Stimulated activated CD4-positive, alpha-beta T cell treated with anti-CD3 and anti-CD28 coated beads, Interleukin-2, amount 100 ng/mL, for 24 hours (primary cell): ENCODE measurements at places on chromosomes 2 and 18.

DNA sequence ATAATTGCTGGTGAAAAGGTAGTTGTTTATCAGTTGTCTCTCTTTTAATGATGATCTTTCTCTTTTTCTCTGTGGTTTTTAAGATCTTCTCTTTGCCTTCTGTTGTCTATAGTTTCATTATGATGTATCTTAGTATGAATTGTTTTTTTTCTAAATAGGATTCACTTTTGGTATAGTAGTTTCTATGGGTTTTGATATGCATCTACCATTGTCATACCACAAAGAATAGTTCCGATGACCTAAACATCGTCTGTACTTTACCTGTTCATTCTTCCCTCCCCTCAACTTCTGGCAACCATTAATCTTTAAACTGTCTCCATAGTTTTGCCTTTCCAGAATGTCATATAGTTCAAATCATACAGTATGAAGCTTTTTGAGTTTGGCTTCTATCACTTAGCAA, 19.6 kb downstream of the RDH14 start:
- no peak for DNase-seq

DNA sequence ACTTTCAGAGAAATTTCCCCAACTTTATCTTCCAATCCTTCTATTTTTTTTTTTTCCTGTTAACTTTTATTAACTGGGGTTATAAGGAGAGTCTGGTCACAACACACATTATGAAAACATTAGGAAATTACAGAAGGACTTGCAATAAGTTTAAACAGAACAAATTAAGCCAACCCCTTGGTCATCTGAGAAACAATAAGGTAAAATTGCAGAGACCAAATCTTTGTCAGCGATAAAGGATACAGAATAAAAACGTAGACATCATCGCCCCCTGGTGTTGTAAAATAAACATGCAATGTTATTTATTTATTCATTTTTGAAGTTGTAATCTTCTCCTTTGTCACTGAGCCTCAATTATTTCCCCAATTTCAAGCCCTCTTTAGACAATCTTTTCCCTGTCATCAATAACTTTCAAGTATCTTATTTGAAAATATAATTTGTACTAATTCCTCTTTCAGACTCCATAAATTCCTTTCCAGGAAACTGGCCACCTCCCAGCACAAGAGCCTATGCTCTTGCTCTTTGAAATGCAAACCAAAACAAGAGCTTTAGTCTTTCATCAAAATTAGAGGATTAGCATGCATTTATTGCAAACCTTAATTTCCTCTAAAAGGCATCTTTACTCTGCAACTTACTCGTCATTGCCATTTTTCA, 19.5 kb downstream of the G6PC2 start:
- no peak for DNase-seq

- no peak for DNase-seq
Observed at GRCh38 chr18:79485788-79486355, 90.1 kb downstream of the NFATC1 start.

GRCh38 chr18:40096675-40097074, 1858.4 kb upstream of the PIK3C3 start:
- DNase-seq: no peak

- no peak for DNase-seq
Observed at GRCh38 chr2:219713110-219713509, 85.7 kb downstream of the SLC4A3 start.

GRCh38 chr2:205975082-205975949, 110.7 kb downstream of the INO80D start:
- no peak for DNase-seq

DNA sequence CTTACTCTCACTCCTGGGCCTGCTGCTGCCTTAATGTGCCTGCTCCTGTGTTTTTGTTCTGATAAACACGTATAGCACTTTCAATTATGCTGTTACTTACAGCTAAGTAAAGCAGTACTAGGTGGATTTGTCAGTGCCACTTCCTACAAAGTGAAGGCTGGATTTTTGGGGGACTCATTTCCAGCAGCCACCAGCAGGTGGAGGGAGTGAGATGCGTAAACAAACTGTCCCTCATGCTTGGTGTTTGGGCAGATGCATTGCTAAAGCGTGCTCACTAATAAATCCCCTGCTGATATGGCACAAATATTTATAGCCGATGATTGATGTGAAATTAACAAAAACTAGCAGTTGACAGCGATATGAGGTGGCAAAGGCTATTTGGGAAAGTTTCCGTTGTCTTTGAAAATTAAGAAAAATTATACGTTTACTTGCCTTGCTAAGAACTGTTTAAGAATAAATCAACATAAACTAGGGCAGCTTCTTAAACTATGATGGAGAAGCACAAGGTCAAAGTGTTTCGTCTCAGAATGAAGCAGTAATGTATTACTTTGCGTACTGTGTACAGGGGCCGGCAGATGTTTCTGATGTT, 101.7 kb downstream of the AGAP1 start:
- peak; percentile 55 for DNase-seq

GRCh38 chr2:20818820-20819219, 4.1 kb downstream of the LDAH start:
- no peak for DNase-seq

DNA sequence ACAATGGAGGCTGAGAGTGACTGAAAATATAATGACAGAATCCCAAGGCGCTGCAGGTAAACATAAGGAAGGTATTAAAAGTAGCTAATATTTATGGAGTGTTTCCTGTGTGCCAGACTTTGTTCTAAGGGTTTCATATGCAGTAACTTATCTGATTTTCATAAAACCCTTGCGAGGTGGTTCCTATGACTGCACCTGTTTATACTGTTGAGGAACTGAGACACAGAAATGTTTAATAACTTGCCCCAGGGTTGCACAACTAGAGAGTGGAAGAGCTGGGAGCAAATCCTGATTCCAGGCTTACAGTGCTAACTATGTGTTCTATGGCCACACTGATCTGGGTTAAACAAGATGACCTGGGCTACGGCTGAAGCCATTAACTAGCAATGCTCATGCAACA, 2.4 kb downstream of the SP110 start:
- DNase-seq: no peak

DNA sequence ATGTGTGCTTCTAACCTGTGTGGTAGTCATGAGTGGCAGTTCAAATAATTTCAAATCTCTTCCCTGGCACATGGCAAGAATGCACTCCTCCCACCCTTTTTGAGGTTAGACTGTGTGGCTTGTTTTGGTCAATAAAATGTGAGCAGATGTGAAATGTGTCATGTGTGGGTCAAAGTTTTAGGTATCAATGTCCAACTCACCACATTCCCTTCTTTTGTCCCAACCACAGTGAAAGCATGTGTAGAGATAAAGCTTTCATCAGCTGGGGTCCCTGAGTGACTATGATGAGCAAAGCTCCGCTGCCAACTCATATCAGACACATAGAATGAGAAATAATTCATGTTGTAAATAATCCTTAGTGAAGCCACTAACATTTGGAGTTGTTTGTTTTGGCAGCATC, 118.2 kb downstream of the PAX3 start:
- DNase-seq: no peak

DNA sequence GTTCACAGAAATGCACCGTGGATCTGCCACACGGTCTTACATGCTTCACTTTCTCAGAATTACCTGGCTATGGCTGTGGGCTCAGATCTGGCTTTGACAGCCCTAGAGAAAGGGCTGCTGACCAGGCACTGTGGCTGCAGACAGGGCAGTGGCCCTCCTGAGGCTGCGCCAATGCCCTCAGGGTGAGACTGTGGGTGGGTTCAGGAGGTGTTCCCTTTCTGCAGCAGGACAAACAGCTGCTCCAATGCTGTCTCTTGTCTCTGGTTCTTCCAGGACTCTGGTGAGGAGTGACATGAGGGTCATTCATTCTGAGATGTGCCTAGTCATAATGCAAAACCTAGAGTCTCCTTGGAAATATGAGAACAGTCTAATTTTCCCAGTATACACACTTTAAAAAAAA, 90.5 kb upstream of the SMIM21 start:
- no peak for DNase-seq

GRCh38 chr2:205188239-205189138, 493.8 kb upstream of the NRP2 start:
- DNase-seq: no peak

- DNase-seq: no peak
Observed at GRCh38 chr2:192499476-192499875, 304.7 kb upstream of the TMEFF2 start.

DNA sequence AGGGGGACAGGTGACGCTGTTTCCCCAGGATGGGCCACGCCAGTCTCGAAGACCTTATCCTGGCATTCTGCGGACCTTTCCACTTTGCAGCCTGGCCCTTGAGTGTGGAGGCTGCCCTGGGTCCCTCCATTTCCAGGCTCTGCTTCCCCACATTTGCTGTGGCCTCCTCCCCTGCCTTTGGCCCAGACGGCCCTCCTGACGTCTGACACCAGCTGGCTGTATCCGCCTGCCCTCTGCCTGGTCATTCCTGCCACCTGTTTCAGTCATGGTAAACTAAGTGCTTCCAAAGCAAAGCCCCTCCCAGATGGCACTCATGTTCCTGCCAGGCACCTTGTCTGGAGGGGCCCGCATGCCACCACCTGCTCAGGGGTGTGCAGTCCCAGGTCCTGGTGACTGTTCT, 95.1 kb downstream of the ASB1 start:
- no peak for DNase-seq

DNA sequence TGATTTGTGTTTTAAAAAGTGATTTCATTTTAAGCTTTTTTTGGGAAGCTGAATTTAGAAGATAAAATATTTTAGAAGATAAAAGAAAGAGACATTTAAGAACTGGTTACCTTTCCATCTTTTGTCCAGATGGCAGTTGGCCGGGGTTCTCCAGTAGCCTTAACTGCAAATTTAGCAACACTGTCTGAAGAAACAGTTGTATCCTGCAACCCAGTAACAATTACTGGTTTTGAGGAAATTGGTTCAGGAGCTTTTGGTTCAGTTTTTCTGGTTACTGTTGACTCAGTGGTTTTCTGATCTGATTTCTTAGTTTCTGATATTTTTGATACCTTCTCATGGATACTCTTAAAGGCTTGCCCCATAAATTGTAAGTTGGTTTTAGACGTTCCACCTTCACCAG, 49.9 kb downstream of the PLEKHA3 start:
- DNase-seq: no peak

DNA sequence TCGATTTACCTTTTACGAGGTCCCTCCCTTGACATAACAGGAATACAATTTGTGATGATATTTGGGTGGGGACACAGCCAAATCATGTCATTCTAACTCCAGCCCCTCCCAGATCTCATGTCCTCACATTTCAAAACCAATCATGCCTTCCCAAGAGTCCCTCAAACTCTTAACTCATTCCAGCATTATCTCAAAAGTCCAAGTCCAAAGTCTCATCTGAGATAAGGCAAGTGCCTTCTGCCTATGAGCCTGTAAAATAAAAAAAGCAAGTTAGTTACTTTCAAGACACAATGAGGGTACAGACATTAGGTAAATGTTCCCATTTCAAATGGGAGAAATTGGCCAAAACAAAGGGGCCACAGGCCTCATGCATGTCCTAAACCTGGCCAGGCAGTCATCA, 381.1 kb downstream of the PIK3C3 start:
- DNase-seq: no peak

- DNase-seq: no peak
Observed at GRCh38 chr18:12315490-12315889, 7.4 kb downstream of the TUBB6 start.

GRCh38 chr2:228227466-228227865, 46.0 kb upstream of the SPHKAP start:
- no peak for DNase-seq

DNA sequence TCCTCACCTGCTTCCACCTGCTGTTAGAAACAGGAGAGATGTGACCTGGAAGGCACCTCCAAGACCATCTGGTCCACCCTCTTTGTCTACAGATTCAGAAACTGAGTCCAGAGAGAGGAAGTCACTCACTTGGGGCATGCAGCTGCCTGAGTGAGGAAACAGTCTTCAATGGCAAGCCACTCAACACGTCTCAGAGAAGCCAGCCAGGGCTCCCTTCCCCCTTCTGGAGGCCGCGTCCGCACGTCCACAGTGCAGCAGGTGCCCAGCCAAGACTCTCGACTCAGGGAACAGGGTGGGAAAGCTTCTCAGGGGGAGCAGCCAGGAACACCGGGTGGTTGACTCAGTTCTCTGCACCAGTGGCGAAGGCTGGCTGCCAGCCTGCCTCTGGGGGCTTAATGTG, 201.7 kb downstream of the BCL11A start:
- DNase-seq: no peak

DNA sequence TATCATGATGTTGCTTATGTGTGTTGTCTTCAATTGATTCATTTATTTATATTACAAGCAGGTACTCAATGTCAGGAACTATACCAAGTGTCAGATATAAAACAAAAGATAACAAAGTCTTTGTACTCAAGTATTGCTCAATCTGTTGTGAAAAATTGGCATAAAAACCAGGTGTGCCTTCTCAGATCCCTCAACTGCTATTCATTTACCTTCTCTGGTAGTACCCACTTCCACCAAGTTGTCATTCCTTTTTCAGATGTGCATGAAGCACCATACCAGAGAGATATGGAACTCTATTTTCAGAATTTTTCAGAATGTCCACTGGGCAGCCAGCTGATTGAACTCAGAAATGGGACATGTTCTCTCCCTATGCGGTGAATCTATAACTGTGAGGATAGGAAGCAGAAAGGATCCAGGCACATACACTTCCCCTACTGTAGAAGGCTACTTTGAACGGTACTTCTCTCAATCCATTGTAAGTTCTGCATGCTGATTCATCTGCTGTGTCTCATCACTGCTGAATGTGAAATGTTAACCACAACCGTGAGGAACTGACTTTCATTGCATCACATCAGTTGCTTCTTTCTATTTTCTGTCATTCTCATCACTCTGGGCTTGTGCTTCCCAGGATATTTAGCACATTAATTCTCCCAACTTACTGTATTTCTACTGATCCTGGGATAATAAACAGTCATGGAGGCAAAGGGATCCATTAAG, 1621.3 kb downstream of the SUCLG1 start:
- no peak for DNase-seq

DNA sequence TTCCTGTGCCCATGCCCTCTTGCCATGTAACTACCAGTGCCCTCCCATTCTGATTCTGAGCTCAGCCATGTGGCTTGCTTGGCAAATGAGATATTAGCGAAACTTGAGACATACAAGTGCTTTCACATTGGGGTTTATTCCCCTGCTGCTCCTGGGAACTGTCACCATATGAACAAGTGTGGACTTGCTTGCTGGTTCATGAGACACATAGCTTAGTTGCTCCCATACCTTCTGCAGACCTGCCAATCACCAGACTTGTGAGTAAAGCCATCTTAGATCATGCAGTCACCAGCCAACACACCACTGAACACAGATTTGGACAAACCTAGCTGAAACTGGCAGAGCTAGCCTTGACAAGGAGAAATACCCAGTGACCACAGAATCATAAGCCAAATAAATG, 155.1 kb downstream of the SS18 start:
- no peak for DNase-seq

DNA sequence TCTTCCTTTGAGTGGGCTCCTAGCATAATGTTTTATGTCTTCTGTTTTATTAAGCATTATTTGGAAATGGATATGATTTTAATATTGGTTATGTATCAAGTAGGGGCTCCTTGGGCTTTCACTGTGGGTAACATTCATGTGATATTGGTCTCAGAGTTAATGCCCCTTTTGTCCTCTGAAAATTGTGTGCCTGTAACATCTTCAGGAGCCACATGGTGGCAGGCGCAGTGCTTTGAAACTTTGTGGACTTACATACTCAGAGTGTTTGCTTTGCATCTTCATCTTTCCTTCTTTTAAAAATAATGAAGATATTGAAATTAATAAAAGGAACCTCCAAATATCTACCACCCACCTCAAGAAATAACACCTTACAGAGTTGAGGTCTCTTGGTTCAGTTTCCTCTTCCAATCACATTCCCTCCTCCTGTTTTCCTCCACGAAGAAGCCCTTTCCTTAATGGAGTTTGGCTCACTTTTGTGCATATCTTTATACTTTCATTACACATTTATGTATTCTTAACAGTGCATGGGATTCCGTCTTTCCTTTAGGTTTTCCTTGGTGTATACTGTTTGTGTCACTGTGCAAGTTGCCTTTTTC, 73.5 kb downstream of the LIMS1 start:
- peak; percentile 47 for DNase-seq
